ENCODE measurements at places on chromosomes 6 and 20. TPM values are rescaled to one million over a fixed set of nuclear protein-coding genes. Genes with fewer than 3 reads are reported as not detected.

- no peak for DNase-seq
Measured at GRCh38 chr20:15387228-15387627, 1049.8 kb upstream of the FLRT3 start.

- peak; percentile 71 for DNase-seq
Measured at GRCh38 chr20:4153251-4153650, 137.9 kb upstream of the RNF24 start.

DNA sequence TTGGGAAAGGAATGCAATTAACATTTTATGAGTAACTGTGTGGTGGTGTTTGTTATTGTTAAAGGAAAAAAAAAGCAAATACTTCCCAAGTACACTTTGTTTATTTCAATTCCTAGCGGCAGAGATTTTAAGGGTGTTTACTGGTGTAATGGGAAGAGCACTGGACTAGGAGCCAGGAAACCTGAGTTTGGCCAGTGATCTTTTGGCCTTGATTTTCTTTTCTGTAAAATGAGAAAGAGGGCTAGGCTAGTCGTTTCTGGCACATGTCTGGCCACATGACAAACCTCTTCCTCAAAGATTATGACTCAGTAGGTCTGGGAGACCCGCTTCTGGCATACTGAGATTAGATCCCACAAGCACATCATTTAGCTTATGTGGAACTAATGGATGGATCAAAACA, 428.1 kb upstream of the NOX3 start:
- peak; percentile 23 for DNase-seq

DNA sequence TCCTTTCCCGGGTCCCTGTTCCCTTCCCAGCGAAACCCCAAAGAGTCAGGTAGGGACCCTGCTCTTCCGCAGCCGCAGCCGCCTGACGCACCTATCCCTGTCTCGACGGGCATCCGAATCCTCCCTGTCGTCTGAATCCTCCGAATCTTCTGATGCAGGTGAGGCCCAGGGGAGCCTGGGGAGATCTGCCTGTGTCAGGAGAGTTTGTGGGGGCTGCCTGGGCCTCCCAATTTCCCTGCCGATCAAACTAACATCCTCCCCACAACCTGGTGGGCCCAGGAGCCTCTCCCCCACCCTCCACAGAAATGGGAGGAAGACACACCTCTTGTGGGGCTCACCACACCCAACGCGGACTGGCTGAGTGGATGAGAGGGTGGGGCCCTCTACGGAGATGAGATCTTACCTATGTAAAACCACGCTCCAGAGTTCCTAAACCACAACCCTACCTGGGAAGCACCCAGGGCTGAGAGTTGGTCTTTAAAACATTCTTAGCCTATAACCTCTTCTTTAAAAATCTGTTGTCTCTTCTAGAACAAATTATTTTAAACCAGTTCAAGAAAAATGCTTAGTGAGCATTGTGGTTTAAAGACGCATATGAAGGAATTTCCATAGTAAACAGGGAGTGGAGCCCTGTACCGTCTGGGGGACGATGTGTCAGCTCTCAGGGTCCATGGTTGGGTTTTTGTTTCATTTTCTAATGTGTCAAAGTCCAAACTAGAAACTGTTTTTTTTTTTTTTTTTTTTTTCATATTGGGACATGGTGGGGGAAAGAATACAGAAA, 1.7 kb downstream of the CDC25B start:
- no peak for DNase-seq

GRCh38 chr6:108260126-108260808, 573 bp downstream of the SNX3 start:
- peak; percentile 45 for DNase-seq

DNA sequence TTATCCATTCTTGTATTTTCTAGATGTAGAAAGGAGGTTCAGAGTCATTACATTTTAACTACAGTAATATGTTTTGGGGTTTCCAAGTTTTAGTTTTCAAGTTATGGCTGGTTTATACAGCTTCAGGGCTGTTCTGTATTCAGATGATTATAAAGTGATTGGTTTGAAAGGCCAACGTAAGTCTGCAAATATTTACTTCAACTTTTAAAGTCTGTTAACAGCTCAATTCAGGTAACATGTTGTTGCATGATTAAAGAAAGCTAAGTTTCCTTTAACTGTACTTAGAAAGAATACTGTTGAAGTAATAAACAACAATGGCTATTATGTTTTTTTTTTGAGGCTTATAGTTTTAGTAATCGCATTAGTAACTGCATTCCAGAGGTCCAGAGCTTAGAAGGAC, 22.8 kb upstream of the GCLC start:
- DNase-seq, result no peak

GRCh38 chr6:93176070-93176469, 243.3 kb downstream of the EPHA7 start:
- DNase-seq, result no peak

DNA sequence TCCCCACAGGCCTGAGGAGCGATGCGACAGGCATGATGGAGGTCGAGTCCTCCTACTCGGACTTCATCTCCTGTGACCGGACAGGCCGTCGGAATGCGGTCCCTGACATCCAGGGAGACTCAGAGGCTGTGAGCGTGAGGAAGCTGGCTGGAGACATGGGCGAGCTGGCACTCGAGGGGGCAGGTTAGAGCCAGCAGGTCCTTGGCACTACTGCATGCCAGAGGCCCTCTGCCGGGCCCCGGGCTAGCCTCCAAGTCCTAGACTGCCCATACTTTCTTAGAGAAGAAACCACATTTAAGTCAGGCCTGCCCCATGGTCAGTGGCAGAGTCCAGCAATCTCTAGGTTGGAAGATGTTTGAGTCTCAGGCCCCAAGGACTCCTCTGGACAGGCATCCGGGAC, 32.1 kb downstream of the PKIG start:
- no peak for DNase-seq

GRCh38 chr6:111070105-111071005, 16.9 kb upstream of the SLC16A10 start:
- no peak for DNase-seq

DNA sequence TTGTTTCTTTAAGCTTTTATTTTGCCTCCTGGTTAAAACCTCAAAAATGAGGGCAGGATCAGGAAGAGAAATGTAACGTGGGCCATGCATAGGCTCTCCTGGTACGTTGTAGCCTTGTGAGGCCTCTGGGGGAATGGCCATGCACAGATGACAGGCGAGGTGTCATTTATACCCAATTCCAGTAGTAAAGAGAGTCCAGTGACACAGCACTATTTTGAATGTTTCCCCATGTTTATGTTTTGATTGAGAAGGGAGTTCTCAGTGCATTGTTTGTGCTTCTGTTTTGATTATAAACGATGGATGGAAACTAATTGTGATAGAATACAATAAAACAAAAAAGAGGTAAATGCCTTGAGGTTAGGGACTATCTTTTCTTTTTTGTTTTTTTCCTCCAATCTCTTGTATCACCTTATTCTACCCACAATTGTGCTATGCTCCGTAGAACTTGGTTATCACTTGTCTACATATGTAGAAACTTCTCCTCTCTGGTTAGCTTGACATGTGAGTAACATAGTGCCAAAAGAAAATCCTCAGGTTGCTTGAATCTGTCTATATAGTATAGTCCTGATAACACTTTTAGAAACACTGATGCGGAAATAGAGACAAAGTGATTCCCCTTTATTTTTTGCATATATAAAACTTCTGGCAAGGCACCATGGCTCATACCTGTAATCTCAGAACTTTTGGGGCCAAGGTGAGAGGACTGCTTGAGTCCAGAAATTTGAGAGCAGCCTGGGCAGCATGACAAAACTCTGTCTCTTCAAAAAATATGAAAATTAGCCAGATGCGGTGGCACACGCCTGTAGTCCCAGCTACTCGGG, 6.9 kb upstream of the SMIM28 start:
- DNase-seq, result no peak

DNA sequence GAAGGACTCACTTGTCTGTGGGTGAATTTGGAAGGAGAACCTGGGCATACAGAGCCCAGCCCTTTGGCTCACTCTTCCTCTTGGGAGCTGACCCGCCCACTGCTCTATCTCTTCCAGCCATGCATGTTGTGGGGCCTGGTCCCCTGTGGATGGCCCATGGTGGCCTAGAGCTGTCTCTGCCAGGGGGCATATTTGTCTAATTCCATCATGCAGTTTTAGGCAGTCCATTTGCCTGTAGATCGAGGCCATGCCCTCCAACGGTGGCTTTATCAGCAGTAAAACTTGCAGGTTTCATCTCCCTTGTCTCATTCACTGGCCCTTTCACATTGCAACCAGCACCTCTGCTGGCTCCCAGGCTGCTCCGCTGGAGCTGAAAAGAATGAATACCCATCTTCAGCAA, 12.9 kb upstream of the EZR start:
- DNase-seq, result no peak

DNA sequence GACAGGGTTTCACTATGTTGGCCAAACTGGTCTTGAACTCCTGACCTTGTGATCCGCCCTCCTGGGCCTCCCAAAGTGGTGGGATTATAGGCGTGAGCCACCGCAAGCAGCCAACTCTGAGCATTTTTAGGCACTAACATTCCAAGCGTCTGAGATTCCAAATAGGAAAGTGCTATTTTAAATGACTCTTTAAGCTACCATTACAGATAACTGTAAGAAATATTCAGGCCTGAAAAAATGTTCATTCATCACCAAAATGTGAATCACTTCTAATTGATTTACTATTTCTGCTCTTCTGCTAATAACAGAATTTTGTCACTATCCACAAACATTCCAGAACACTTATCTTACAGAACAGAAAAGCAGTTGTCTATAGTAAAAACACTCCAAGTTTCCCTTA, 106.5 kb downstream of the BACH2 start:
- no peak for DNase-seq

- DNase-seq, result no peak
Measured at GRCh38 chr6:109979033-109979921, 1.2 kb downstream of the GPR6 start.

GRCh38 chr6:107574856-107575255, 84.9 kb downstream of the SOBP start:
- DNase-seq, result no peak

DNA sequence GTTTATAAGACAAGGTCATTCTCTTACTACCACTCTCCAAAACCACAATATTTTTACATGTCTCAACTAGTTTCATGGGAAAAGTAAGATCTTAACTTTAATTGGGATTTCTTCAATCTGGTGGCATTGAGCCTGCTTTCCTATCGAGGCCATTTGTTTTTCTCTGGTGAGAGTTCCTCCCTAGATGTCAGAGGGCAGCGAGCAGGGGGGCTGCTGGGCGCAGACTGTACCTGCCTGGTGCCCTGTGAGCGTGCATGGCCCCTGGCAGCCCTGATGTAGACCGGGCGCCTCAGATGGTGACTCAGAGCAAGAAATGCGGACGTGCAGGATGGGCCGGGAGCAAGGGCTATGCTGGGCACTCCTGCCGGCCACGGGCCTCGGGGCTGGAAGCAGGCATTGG, 27.2 kb downstream of the ERMARD start:
- no peak for DNase-seq

GRCh38 chr6:46772762-46773161, 20.4 kb upstream of the MEP1A start:
- no peak for DNase-seq

DNA sequence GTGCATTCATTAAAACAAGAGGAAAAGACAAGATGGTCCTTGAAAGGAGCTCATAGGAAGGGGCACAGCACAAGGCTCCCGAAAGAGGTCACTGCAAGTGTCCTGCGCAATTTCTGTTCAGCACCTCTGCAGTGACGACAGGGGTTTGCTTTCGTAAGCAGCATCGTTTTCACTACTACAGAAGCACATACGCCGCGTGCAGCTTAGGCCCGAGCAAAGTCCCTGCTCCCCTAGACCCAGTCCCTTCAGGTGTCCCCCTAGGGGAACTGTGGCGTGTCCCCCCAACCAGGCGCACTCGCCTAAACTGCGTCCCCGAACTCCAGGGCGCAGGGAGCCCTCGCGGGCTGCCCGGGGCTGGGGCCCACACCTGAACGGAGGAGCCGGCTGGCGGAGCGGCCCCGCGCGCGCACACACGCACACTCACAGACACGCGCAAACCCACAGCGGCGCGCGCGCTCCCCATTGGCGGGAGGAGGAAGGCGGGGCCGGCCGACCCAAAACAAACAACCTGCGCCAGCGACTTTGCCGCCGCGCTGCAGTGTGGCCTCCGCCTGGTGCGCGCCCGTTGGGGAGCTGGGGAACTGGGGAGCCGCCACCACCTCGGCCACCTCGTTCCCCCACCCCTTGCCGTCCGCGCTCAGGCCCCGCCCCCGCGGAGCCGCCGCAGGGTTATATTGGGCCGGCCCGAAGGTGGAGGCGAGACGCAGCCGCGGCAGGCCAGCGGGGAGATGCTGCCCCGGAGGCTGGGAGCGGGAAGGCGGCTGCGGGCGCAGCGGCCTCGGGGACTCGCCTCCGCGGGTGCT, at the start of gene FOXQ1:
TSS of gene FOXQ1 (plus strand) at position 699 of the 803 bp plus-strand sequence. CDS start 607 bp downstream, outside the sequence.
- DNase-seq, result peak; percentile 74

DNA sequence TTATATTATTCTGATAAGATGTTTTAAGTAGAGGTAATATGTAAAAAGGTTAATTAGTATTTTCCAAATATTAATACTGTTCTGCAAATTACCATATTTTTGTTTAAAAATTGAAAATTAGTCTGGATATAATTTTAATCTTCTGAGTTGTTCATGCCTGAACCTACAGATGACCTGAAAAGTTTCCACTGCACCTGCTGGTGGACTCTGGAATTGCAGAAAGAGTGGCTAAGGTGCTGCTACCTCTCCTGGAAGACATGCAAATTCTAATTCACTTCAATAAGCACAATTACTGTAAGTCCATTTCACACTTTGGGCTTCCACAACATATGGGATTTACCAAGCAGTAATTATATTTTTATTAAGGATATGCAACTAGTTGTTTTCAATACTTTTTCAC, 77.7 kb upstream of the OLIG3 start:
- peak; percentile 39 for DNase-seq

- DNase-seq, result peak; percentile 79
Measured at GRCh38 chr6:80607811-80608391, 501.4 kb downstream of the BCKDHB start.

DNA sequence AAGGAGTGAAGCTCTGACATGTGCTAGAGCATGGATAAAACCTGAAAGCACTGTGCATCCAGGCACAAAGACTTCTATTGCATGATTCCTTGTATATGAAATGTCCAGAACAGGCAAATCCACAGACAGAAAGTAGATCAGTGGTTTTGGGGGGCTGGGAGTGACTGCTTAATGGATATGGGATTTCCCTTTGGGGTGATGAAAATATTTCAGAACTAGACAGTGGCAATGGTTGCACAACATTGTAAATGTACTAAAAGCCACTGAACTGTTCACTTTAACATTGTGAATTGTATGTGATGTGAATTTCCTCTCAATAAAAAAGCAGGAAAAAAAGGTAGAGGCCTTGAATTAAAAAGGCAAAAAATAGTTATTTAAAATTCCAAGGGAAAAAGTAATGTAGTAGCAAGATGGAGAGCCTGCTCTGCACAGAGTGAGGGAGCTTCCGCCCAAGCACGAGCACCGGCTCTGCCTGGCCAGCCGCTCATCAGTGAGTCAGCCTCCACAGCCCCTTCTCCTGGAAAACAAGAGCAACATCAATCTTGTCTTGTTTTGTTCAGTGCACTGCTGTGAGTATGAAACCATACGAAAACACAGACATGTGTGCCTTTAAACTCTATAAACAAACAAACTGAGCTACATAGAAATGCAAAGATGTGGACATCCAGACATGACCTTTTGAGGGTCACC, 74.6 kb upstream of the THBS2 start:
- DNase-seq, result peak; percentile 63

Gene TRIM31
- not detected for total RNA-seq

Gene ANGPT4
- total RNA-seq, result 0.03 TPM

Gene TMEM170B
- 5.2 TPM for total RNA-seq

Gene CCN6
- not detected for total RNA-seq

Gene CST7
- total RNA-seq, result not detected

Gene LPIN3
- not detected for total RNA-seq

Gene F13A1
- 0.06 TPM for total RNA-seq

Gene PLAGL1
- 5.5 TPM for total RNA-seq

Data from Daoy (cell line).